ENCODE measurements at places on chromosomes 2 and 18.
A peak's percentile ranks its signal among the peaks of the same experiment; 100 is the strongest.

DNA sequence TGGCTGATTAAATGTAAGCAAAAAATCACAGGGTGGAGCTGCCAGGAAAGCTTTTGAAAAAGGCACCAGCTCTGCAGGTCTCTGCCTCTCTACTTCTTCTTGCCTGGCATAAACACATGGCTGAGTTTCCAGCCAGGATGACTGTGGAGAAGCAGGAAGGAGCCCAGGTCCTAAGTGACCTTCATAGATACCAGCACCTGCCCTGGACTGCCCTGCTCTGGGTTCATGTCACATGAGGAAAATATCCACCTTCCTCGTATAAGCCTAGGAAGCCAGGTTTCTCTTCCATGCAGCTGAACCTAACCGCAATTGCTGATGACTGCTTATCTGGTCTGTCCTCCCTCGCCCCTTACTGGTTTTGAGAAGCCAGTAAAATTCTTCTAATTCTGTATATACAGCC lies 47.8 kb upstream of the CREB1 start:
- no peak for DNase-seq

DNA sequence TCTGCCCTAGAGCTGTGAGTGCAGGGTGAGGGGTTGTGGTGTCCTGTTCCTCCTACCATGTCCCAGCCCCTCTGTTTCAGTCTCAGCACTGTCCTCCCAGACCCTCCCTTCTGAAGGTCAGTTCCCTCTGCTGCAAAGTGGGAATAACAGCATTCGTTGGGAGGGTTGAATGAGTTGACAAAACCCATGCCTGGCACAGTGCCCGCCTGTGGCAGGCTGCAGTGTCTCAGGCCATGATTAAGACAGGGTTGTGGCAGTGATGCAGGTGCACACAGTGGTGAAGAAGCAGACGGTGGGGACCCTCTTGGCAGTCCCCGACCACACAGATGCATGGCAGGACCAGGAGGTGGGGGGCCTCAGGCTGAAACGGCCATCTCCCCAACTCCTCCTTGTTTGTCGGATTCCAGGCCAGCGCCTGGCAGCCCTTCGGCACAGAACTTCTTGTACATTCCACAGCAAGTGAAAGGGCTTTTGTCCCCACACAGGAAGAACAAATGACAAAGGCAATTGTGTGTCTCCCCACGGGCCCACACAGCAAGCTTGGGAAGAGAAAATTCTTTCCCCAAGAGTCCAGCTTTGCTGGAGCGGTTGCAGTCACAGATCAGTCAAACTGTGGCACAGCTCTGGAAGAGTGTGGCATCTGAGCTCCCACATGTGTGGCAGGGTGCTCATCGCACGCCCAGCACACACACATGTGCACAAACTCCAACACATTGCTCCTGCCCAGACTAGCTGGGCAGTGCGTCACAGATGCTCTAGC lies 92.0 kb upstream of the MSH2 start:
- DNase-seq = peak; percentile 31

GRCh38 chr2:217466805-217467204 lies 536.0 kb downstream of the TNS1 start:
- DNase-seq = no peak

GRCh38 chr2:219056896-219057708 lies 3.6 kb downstream of the IHH start:
- DNase-seq = no peak

GRCh38 chr2:230737300-230737699 lies 24.7 kb downstream of the CAB39 start:
- peak; percentile 45 for DNase-seq

GRCh38 chr2:23302591-23302990 lies 82.4 kb upstream of the KLHL29 start:
- DNase-seq = no peak

- no peak for DNase-seq
Observed at GRCh38 chr2:202290316-202290715, 24.8 kb downstream of the NOP58 start.

DNA sequence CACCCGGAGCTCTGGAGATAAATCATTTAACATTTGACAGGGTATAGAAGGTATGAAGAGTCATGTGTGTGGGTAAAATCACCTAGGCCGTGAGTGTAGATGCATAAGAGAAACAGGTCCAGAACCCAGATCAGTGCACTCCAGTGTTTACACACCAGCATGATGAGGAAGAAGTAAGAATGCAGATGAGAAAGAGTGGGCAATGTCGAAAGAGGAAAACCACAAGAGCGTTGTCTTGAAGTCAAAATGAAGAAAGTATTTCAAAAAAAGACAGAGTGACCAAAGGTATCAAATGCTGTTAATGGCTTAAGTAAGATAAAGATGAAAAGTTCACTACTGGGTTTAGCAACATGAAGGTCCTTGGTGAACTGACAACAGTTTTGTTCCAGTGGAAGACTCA lies 32.0 kb upstream of the PLB1 start:
- DNase-seq = no peak

- DNase-seq = no peak
Observed at GRCh38 chr2:236342951-236343350, 78.7 kb upstream of the ASB18 start.

- no peak for DNase-seq
Observed at GRCh38 chr2:68238955-68239822, 13.1 kb downstream of the PPP3R1 start.

DNA sequence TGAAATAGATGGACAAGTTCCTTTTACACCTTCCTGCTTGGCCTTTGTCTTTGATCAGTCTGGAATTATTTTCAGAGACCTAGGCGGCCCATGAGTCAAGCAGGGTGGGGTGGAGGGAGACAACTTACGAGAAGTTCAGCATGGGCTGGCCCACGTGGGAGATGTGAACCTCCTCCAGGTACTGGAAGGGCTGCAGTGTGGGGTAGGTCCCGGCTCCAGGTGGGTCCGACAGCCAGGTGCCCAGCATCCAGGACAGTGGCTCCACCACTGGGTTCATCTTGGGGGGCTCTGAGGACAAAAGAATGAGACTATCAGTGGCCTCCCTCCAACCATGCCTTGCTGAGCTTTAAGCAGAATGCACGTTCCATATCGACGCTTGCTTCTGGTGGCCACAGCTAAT lies 30.8 kb downstream of the THAP4 start:
- DNase-seq = no peak

DNA sequence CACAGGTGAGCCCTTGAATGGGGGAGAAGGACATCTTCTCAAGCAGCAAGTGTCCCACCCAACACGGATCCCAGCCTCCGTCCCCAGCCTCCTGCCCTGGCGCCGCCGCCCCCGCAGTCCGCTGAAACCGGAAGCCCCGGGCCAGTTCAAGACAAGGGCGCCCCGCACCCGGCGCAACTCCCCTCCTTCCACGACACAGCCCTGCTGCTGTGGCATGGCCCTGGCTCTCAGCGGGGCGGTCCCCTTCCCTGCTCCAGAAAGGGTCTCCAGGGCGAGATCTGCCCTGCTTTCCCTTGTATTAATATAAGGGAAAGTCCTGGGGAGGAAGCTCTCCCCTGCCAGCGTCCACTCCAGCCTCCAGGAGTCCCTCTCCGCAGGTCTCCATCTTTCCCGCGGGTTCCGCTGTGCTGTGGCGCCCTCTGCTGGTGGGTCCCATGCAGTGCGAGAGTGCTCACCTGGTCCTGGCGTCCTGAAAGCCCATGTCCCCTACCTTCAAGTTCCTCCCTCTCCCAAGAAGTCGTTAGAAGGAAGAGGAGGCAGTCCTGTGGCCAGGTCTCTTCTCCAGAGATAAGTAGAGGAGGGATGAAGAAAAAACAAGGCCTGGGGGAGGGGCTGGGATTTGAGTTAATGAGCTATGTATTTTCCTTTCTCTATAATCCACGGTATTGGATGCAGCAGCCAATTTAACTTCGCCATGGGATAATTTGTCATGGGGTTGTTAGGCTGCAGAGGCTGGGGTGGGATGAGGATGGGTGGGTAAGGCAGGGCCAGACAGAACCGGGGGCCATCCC lies 176.0 kb downstream of the SMAD2 start:
- peak; percentile 72 for DNase-seq

All from erythroblast (primary cell).